ENCODE measurements at places on chromosomes 2 and 18.

DNA sequence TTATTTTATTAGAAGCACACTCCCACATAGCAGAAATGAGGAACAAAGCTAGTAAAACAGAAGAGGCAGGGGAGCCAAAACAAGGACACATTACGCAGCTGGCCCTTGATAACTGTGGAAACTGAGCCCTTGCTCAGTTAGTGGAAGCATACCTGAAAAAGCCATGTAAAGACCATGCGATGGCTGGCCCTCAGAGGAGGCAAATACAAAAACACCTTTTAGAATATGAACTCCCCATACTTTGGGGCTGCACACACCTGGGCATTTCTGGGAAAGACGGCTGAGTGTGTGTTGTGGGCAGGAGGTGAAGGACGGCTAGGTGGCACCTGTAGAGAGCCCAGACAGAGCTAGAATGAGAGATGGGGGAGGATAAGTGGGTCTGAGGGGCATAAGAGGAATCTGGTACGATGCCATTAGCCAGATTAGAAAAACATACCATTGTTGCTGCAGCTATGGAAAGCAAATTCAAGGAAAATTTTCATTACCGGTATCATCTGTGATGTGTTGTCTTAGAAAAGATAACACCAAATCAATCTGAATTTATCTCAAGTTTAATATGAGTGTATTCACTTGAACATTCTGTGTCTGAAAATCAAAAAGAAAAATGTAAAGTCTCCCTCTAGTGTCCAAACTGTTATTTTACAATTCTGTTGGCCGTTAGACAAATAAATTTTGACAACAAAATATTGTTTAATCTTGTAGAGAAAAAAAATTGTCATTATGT, 45.2 kb upstream of the SULT1C3 start:
- no peak for DNase-seq

DNA sequence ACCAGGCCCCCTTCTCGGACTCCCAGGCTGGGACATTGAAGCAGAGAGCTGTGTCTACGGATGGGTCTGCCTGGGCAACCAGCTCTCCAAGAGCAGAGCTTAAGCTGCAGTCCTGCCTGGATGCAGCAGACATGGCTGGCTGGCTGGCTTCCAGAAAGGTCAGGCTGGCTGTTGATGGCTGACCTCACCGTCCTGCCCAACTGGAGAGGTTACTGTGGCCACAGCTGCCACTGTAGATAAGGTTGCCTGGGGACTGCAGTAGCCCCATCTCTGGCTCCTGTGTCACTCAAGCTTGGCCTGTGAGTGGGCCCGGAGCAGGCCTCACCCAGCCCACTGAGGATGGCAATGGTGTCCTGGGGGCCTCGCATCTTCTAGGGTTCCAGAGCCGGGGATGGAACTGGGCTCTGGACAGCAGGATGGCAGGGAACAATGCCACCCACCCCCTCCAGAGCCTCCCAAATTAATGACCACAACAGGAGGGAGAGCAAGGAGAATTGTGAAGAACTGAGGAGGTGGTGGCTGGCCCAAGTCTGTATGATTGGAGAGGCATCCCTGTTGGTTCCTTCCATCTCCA, 37.0 kb upstream of the FOSL2 start:
- DNase-seq: no peak

DNA sequence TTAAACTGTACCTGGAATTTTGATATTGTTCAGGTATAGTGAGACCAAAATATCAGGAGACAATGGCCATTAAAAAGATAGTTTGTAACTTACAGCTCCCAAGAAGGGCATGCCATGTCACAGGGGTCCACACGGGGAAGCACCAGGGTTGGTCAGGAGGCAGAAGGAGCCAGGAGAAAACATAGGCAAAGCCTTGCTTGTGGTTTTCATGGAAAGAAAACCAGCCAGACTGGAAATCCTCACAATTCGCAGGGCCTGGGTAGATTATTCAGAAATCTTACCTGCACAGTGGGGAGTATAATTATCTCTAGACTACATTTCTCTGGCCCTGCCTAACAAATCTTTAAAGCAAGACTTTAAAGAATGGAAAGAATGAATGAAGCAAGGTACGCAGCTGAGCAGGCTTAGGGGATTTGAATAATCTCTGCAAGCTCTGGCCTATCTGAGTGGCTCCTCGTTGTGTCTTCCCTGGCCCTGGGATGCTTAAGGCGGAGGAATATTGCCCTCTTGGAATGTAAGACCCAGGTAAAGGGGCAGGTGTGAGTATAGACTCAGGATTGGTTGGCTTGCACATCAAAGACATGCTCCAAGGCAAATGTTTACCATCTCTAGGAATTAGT, 66.9 kb upstream of the CDC42EP3 start:
- DNase-seq: no peak

GRCh38 chr2:51697095-51697494, 665.2 kb upstream of the NRXN1 start:
- no peak for DNase-seq

DNA sequence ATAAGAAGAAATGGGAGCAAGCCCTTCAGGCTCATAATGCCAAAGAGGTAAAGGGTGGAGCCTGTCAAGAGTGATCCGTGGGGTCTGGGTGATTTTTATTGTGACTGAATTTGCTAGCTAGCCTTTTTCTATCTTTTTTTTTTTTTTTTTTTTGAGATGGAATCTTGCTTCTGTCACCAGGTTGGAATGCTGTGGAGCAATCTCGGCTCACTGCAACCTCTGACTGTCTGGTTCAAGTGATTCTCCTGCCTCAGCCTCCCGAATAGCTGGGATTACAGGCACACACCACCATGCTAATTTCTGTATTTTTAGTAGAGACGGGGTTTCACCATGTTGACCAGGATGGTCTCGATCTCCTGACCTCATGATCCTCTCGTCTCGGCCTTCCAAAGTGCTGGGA, 29.1 kb downstream of the DRC1 start:
- no peak for DNase-seq

GRCh38 chr18:5447442-5447841, 96.4 kb downstream of the EPB41L3 start:
- DNase-seq: no peak

- DNase-seq: no peak
These were observed 3.5 kb downstream of the POU3F3 start for GRCh38 chr2:104857262-104858005.

DNA sequence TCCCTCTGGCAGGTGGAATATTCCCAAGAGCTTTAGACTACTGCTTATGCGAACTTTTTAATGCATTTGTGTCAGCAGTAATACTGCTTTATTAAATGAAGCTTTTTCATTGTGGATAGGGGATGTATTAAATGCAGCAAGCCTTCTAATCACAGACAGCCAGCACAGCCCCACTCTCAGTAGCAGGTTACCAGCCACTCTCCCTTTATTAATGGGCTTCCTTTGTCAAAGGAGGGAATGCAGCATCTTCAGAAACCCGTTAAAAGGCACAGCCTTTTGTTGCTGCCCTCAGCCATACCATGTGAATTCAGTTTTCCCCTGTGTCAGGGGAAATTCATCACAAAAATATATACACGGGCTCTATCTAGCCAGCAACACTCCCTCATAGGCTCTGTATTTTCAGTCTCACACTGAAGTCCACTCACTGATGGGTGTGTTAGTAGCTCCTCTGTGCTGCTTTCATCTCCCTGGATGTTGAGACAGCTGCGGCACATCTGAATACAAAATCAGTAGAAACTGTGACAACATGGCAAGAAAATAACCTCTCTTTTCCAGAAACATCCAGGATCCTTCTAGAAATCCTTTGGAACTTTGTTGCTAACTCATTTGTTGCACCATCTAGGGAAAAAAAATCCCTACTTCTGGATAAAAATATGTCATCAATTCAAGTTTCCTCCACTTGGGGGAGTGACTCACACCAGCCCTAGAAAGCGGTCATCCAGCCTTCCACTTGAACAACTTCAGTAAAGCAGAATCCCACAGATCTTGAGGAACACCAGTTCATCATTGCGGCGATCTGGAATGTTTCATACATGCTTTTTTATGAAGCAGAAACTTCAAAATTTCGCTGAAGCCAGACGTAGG, 48.4 kb downstream of the LRRTM1 start:
- DNase-seq: no peak

DNA sequence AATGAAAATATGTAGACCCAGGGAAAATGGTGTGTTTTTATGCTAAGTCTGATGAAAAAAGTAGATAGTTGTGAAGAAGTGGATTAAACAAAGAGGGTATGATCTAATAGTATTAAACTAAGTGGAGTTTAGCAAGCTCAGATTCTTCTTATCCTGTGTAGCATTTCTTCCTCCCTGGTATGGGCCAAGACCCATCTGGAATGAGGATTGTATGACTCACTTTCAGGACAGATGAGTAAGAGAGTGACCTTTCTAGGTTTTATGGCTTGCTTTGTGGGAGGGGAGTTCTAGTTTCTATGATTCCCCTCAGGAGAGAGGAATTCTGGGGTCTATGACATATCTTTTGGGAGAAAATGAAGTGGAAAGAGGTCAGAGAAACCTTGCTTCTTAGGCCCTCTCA, 550.1 kb downstream of the SPAG16 start:
- no peak for DNase-seq

- no peak for DNase-seq
These were observed 64.9 kb downstream of the SPRED2 start for GRCh38 chr2:65367524-65367923.

- DNase-seq: no peak
These were observed 4.8 kb upstream of the SLC38A11 start for GRCh38 chr2:164960159-164960558.

- no peak for DNase-seq
These were observed 491.9 kb downstream of the NR4A2 start for GRCh38 chr2:155840661-155841060.

DNA sequence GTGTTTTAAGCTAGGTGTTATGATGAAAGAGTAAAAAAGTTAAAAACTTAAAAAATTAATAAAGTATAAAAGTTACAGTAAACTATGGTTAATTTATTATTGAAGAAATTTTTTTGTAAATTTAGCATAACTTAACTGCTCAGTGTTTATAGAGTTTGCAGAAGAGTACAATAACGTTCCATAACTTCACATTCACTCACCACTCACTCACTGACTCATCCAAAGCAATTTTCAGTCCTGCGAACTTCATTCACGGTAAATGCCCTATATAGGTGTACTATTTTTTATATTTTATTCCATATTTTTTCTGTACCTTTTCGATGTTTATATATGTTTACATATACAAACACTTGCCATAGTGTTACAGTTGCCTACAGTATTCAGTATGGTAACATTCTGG, 694.8 kb upstream of the SLC39A10 start:
- DNase-seq: no peak

DNA sequence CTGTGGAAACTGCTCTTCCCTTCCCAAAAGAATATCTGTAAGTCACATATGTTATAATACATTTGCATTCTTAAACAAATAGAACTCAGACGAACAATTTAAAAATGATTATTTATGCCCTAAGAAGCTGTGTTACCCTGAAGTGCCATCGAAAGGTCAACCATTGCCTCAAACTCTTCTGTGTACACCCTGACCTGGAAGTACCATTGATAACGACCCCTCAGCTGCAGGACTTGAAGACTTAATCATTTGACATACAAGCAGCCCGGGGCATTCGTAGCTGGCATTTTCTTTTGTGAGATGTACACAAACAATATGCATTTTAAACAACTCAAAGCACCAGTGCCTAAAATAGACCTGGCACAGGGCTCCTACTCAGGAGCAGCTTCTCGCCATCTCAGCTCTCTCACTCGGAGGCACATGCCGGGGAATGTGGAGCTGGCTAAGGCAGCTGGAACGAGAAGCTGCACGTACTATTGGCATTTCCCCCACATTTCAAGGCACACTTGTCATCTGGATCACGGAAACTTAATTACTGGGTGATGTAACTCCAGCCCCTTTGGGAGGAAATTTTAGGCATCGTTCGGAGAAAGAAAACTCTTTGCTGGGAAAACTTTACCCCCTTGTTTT, 170.0 kb upstream of the GALNT5 start:
- no peak for DNase-seq

GRCh38 chr2:168971261-168971660, 59.9 kb downstream of the ABCB11 start:
- no peak for DNase-seq

GRCh38 chr2:128318776-128319464, at the start of gene HS6ST1:
HS6ST1 (minus strand) TSS chr2:128318868; CDS start chr2:128318563, 305 bp downstream.
- DNase-seq: peak; percentile 70

DNA sequence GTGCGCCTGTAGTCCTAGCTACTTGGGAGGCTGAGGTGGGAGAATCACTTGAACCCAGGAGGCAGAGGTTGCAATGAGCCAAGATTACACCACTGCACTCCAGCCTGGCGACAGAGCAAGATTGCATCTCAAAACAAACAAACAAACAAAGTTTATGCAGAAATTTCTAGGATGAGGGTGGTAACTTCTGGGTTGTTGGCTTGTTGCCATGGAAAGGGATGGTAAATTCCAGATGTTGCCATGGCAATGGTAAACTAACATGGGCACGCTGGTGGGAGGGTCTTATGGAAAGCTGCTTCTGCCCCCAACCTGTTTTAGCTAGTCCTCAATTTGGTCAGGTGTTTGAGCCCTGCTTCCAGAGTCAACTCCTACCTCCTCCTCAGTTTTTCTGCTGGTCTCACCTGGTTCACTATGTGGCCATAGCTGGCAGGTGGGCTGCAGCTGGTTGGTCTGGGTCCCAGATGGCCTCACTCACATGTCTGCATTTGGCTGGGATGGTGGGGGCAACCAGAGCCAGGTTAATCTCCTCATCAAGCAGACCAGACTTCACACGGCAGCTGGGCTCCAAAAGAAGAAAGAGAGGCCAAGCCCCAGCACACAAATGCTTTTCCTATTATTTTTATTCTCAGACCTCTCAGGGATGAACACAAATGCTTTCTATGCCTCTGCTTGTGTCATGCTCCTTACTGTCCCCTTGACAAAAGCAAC, 26.6 kb upstream of the TEX44 start:
- no peak for DNase-seq

GRCh38 chr18:54835944-54836343, 7.7 kb downstream of the RAB27B start:
- no peak for DNase-seq

GRCh38 chr2:189210250-189211087, 30.9 kb upstream of the COL5A2 start:
- no peak for DNase-seq

GRCh38 chr18:37537868-37538525, 27.6 kb downstream of the CELF4 start:
- no peak for DNase-seq

DNA sequence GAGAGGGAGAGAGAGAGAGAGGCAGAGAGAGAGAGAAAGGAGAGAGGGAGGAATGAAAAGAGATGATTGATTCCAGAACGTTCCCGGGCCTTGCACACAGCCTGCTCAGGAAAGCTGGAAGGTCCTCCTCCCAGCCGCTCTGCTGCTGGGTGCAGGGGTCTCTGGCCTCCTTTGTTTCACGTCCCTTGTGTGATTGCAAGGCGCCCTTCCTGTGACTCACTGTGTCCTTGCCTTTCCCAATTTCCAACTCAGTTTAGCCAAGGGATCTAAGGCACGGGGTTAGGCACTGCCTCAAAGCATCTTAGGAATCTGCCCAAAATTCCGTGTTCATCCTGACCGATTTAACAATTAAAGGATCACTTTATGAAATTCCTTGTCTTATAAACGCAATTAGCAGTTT, 221.2 kb downstream of the KLHL29 start:
- no peak for DNase-seq

DNA sequence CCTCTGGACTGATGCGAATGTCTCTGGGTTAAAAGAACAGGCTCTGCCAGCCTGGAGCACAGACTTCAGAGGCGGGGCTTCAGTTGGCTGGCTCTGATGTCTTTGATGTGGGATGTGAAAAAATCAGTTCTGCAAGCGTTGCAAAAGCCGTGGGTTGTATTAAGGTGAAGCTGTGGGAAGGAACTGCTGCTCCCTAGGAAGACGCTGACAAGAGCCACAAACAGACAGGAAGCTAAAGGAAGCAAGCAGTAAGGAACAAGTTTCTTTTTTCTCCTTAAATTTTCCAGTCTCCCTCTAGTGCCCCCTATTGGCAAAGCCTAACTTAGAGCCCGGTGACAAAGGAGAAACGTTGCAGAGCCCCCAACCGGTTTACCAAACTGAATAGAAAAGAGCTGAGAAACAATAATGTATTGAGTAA, 239.0 kb downstream of the CCDC178 start:
- DNase-seq: no peak
